ENCODE measurements at places on chromosomes 7 and 10.

DNA sequence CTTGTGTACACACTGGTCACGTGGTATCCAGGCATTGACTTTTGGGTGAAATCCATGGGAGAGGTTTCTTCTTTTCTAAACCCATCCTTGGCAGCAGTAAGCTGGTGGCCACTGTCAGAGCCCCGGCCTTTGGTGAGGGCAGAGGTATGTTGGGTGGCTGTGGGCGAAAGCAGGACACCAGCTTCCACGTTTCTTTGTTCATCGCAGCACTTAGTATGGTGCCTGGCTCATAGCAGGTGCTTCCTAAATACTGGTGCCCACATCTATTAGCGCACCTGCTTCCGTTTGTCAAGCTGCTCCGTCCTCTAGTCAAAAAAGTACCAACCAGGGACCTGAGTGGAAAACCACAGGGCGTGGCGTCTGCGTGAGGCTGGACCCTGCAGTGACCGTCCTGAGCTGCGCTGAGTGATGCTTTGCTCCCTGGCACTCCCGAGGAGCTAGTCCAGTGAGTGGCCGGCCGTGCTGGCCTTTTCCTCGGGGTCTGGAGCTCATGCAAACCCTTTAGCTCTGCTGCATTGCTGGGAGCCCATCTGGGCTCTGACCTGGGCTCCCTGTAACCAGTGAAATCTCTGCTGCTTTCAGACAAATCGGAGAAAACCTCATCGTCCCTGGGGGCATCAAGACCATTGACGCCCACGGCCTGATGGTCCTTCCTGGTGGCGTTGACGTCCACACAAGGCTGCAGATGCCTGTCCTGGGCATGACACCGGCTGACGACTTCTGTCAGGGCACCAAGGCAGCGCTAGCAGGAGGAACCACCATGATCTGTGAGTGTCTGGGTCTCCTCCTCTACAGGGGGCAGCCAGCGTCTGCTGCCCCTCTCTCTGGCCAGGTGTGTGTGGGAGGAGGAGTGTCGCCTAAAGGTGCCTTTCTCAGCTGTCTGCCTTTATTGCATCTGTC, 5.6 kb downstream of the DPYSL4 start:
- DNase-seq, result no peak

DNA sequence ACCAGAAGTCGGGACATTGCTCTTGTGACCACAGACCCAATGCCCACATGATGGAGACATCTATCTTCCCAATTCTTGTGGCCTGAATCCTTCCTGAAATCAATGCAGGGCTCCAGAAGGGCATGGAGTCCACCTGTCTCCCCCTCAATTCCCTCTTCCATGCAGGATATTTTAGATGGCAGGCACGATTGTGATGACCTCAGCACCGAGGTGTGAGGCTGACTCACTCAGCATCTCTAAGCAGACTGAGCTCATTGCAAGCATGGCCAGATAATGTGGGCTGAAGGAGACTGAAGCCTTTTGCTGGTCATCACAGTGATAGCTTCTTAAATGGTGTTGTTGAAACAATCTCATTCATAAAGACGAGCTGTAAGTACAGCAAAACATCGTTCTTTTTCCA, 374.9 kb upstream of the PODXL start:
- no peak for DNase-seq

GRCh38 chr10:17647326-17647725, 3.4 kb downstream of the STAM start:
- DNase-seq, result no peak

DNA sequence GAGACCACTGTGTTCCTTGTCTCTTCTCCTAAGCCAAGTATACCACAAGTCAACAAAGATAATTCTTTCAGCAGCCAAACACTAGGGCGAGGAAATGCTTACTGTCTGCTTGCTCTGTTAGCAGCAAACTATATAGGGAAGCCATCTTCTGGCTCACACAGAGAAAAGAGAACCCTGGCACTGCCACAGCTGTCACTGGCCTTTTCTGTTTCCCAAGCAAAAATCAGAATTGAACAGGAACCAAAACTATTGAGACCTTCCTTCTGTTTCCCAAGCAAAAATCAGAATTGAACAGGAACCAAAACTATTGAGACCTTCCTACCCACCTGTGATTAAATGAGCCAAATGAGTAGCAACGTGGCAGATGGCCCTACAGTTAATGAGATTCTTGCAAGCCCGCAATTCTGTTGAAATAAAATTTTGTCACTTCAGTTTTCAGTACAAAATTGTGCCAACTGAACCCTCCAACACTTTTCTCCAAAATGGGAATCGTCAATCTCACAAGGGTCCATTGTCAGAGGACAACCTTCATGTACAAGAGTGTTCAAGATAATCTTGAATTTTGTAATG, 54.5 kb downstream of the LRRTM3 start:
- no peak for DNase-seq

DNA sequence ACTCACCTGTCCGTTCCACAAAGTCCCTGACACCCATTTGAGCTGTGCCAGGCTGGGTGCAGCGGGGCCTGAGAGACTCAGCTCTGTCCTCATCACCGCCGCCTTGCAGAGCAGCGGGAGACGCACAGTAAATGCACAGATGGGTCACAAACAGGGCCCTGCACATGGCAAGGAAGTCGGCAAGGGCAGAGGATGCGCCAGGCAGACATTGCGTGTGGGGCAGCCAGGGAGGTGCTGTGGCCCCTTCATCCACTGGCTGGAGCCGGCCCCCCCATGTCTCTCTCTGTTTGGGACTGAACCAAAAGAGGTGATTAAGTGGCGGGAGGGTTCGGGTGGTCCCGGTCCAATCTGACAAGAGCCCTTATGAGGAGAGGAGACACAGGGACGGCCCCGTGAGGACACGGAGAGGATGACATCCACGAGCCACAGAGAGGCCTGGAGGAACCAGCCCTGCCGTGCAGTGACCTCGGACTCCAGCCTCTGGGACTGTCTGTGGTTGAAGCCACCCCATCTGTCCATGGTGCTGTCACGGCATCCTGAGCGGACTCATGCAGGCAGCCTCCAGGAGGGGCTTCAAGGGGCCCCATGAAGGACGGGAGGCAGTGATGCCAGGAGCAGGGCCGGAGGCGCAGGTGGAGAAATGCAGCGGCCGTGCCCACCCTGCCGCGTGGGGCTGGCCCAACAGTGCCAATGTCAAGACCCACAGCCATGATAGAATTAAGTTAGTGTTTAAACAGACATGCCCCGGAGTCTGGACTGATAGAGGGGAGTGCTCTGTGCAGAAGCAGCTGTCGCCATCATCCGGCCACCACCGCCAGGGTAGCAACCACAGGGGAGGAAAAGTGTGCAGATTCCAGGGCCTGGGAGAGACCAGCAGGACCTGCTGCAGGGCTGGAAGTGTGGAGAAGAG, 28.4 kb upstream of the FOXL3 start:
- peak; percentile 55 for DNase-seq

DNA sequence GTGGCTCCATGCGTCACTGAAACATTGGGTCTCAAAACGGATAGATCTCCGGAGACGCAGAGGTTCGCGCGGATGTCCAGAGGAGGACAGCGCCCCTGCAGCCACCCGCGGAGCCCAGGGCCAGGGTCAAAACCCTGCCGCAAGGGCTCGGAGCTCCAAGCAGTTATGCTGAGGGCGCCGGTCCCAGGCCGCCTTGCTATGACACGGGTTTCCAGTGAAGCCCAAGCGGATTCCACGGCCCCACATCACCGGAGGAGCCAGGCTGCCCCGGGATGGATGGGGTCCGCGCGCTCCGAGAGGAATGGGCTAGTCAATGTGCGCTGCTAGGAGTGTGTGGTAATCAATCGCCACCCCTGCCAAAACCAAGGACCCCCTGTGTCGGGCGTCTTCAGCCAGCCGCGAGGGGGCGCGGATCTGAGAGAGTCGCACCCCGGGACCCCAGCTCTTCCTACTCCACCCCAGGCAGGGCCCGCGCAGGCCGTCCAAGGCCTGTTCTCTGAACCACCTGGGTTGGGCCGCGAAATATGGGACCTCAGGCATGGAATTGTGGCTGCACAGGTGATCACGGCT, 5.6 kb upstream of the EMX2 start:
- no peak for DNase-seq

Measured in activated effector memory CD4-positive, alpha-beta T cell treated with anti-CD3 and anti-CD28 coated beads, Interleukin-2, amount 50 U/mL, for 16 hours (primary cell).